ENCODE measurements at places on chromosomes 5 and 9.
A peak's percentile ranks its signal among the peaks of the same experiment; 100 is the strongest.

DNA sequence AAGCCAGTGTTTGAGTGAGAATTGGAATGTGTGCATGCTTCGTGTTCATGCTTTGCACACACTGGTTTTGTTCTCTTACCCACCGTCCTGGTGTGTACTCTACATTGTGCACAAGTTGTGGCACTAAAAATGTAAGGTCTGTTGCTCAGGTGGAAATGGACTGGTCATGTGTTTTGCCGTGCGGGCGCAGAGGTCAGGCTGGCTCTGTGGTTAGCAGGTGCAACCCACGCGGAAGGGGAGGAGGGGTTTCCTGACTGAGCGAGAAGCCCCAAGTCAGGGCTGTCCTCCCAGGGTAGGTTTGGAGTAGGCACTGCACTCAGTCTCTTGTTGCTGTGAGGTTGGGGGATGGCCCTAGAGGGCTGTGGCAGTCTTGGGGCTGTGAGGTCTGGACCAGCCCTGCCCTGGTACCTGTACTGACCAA lies 86.6 kb downstream of the EHMT1 start:
- DNase-seq, result peak; percentile 25

GRCh38 chr5:37834542-37835379 lies 5.1 kb downstream of the GDNF start:
- DNase-seq, result no peak

GRCh38 chr9:134650431-134651190 lies 9.0 kb downstream of the COL5A1 start:
- DNase-seq, result no peak

DNA sequence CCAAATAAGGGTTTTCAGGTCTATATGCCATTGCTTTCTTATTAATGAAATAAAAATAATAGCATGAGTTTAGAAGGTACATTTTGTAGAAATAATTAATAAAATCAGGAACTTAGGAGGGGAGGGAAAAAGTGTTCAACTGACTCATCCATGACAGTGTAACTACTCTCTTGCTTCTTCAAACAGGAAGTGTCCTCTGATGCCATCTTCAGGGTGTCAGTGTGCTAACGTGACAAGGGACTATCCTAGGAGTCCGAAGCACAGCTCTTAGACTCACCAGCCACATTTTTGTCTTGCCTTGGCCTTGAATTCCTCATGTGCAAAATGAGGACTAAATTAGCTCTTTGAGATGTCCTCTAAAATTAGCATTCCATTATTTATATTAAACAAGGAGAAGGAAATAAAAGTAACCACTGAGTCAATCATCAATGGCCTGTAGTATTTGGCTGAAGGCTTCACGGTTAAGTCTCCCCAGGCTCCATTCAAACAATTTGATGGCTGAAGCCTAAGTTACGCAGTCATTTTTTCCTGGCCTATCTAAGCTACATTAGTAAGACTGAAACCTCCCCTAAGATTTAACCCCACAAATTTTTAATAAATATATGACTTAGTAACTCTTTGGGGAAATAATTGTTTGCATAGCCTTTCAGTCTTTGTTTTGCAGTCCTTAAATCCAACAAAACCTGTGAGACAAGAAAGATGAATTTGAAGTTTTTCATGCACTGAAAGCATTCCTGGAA lies 151.1 kb downstream of the ARL15 start:
- DNase-seq, result no peak

DNA sequence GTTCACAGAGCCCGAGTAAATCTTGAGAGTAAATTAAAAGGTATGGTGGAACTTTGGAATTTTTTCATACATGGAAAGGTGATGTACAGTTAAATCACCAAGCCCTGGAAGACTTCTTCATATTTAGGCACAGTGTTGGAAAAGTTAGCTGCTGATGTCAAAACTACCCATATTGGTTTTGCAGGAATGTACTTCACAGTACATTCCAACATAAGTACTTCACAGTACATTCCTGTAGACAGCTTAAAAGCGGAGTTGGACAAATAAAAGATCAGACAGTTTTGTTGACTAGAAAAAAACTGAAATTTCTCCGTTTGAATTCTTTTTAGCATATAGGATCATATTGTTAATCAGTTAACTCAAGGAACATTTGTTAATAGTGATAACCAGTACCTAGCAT lies 1.8 kb downstream of the RANBP17 start:
- no peak for DNase-seq

DNA sequence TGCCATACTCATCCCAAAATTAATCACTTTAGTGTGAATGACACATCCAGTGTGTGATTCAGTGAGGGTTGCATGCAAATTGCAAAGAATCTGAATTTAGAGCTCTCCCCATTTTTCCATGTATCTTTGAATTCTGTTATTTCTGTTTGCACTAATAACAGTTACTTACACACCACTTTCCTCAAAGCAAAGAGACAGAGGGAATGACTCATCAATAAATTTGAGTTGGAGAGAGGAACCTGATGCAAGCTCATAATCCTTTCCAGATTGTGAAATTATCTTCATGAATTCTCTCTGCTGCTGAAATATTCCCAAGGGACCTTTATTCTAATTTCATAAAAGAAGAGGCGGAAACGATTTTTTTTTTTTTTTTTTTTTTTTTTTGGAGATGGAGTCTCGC lies 204.8 kb downstream of the CDH9 start:
- DNase-seq, result no peak

DNA sequence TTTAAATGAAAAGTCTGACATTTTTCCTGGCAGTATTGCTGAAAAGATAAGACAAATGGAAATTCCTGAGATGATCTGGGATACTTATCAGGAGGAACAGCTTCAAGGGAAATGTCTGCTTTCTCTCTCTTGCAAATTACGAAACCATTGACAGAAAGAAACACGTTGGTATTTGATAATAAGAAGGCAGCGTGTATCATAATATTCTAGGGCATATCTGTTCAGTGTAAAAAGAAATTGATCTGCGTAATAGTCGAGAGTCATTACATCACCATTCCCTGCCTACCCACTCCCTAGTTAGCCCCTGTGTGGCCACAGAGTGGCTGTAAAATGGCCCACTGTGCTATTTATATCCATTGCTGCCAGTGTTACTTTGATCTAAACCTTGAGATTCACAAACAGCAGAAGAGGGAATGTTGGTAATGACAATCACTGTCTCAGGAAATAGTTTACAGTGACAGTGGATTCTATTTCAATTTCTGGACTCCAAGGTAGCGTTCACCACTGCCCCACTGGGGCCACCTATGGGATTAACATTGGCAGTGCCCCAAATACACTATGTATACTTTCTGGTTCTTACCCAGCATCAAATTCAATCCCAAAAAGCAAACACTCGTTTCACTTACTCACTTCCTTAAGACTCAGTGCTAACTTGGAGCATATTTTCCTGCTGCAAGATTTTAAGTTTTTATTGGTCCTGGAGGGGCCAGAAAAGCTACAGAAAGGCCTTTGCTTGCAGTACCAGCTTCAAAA lies 133.4 kb upstream of the GAS1 start:
- no peak for DNase-seq

GRCh38 chr9:37942621-37943344 lies 38.9 kb upstream of the SLC25A51 start:
- DNase-seq, result no peak

- DNase-seq, result no peak
Observed at GRCh38 chr9:29740518-29740917, 2167.2 kb upstream of the C9orf72 start.

DNA sequence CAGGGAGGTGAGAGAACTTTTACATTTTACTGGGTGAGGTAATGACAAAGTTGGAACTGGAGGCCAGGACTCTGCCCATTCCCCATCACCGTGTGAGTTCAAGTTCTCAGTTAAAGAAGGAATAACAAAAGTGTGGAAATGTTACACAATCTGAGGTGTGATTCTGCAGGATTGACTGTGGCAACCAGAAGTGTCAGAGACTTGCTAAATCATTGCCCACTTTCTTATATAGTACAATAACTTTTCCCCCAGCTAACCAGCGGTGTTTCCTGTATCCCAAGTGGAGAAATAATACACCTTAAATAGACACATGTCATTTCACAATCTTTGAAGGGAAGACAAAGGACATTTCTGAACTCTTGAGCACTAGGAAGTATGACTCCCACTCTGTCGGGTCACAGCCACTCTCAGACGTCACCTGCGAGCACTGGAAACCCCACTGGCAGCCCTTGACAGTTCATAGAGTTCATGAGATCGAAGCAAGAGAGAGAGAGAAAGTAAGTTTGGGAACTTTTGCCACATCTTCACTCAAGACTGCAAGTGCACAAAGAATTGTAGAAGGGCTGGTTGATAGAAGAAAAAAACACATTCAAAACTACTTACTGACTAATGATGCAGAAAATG lies 28.4 kb downstream of the PAX5 start:
- no peak for DNase-seq

- no peak for DNase-seq
Observed at GRCh38 chr5:146788898-146789297, 89.7 kb downstream of the PPP2R2B start.

DNA sequence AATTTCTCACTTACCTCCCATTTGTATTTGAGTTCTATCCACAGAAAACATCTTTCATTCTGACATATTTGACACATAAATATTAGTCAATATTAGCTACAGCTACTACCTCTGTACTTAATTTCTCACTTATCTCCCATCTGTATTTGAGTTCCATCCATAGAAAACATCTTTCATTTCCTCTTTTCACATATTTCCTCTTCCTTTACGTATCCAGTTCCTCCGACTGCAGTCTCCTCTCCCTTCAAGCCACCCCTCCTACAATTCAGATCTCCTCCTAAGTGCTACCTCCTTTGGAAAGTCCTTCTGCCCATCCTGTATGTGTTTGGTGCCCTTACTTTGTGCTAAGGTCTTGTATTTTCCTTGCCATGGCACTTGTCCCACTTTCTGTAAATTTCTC lies 1.6 kb downstream of the SREK1IP1 start:
- DNase-seq, result no peak

- no peak for DNase-seq
Observed at GRCh38 chr9:134338394-134339182, 12.3 kb downstream of the RXRA start.

- DNase-seq, result no peak
Observed at GRCh38 chr9:132244582-132245455, 83.0 kb downstream of the NTNG2 start.
